Thymus (tissue), 14 donors: ENCODE measurements at places on chromosomes 13 and 19. TPM values are rescaled to one million over a fixed set of nuclear protein-coding genes. Genes with fewer than 3 reads are reported as not detected.

- H3K27ac ChIP-seq = peak overlapping the region; percentile 78
- no peaks in the 10 kb centered on the region for H3K36me3 ChIP-seq
- H3K4me1 ChIP-seq = peaks cover 30% of the 10 kb centered on the region
- DNase-seq = peak; percentile 70
- peak overlapping the region; percentile 5 for H3K4me3 ChIP-seq
- no peaks in the 10 kb centered on the region for H3K27me3 ChIP-seq
These were observed 9.1 kb upstream of the C19orf12 start for GRCh38 chr19:29724102-29724641.

GRCh38 chr19:41552558-41552957, 23.4 kb upstream of the CEACAM21 start:
- no peak for DNase-seq
- H3K36me3 ChIP-seq = no peaks in the 10 kb centered on the region
- no peaks in the 10 kb centered on the region for H3K27me3 ChIP-seq
- peaks cover 31% of the 10 kb centered on the region for H3K4me1 ChIP-seq
- no peak overlapping the region for H3K4me3 ChIP-seq
- peak overlapping the region; percentile 85 for H3K27ac ChIP-seq

GRCh38 chr13:28563609-28564008, 68.7 kb upstream of the FLT1 start:
- no peak overlapping the region for H3K27ac ChIP-seq
- no peak for DNase-seq
- no peak overlapping the region for H3K4me3 ChIP-seq
- no peaks in the 10 kb centered on the region for H3K4me1 ChIP-seq
- H3K36me3 ChIP-seq = no peaks in the 10 kb centered on the region

Gene PLK5
- 0.09 TPM for total RNA-seq

Gene HSD17B14
- total RNA-seq = 9.9 TPM
